ENCODE measurements at places on chromosomes 16 and 17.

DNA sequence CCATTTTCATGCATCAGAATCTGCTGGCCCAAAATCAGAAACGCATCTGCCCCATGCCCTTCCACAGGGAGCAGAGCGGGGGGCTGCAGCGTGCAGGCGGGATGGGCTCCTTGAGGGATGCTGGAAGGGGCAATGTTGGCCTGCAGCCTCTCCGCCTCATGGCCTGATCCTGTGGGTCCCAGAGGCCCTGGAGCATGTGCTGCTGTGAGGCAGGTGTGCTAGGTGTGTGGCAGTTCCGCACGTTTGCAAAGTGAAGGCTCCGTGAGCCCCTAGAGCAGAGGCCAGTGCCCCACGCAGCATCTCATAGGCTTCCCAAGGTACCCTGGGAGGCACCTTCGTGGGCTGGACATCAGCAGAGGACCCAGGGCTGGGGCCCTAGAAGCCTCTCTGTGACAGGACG, 36.4 kb upstream of the CDH15 start:
- no peak for DNase-seq

GRCh38 chr17:13365331-13365730, 236.4 kb downstream of the HS3ST3A1 start:
- no peak for DNase-seq

DNA sequence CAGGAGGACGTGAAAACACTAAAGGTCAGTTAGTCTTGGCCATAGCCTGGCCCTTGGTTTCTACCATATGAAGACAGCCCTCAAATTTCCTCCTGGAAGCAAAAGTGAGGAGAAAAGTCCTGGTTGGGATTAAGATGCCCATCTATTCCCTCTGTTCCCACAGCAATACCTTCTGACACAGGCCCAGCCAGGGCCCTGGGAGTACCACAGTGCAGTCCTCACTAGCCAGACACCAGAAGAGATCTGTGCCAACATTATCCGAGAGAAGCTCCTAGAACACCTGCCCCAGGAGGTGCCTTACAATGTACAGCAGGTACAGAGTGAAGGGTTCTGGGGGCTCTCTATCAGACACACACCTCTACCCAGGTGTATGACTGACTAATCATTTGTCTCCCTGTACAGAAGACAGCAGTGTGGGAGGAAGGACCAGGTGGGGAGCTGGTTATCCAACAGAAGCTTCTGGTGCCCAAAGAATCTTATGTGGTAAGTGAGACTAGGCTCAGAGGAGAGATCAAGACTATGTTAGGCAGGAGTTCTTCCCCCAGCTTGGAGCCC, 4.1 kb downstream of the ERAL1 start:
- no peak for DNase-seq

DNA sequence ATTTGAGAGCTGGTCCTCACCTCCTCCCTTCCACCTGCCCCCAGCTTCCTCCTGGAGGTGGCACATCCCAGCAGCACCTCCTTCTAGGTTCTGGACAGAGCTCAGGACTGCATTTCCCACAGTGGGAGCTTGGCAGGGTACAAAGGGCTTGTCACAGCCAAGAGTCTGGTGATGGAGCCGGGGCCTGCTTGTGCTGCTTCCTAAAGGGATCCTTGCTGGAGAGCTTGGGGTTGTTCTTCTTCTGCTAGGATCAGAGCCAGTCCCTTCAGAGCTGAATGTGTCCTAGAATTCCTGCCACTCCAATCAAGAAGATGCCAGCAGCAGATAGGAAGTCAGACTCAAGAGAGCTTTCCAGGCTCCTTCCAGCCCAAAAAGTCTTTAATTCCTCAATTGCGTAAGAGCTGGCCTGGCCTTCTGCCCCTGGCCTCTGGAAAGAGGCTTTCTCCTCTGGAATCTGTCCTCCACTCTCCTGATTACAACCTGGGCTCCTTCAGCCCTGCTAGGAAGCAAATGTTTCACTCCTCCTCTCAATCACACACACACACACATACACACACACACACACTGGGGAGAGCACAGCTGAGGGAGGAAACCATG, 4.4 kb downstream of the CD300E start:
- no peak for DNase-seq

DNA sequence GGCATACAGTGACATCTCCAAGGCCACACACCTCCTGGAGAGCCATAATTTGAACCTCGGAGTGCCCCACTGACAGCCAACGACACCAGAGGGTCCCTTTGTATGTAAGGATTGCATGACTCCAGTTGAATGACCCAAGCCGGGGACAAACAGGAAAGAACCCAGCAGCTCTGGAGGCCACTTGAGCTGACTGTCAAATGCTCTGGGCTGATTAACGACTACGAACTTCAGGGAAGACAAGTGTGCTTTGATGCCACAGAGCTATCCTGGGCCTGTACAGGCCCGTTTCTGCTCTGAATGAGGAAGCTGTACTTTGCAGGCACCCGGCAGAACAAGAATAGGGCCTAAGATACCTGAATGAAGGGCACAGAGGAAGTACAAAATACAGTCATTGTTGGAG, 404.6 kb downstream of the SLC39A11 start:
- no peak for DNase-seq

- DNase-seq, result peak; percentile 76
Observed at GRCh38 chr16:22007509-22008214, at the start of gene MOSMO. TSS of gene MOSMO (plus strand) at chr16:22008111. CDS start at chr16:22008302, 191 bp downstream.

GRCh38 chr16:16183562-16183961, 39.7 kb downstream of the ABCC6 start:
- no peak for DNase-seq

DNA sequence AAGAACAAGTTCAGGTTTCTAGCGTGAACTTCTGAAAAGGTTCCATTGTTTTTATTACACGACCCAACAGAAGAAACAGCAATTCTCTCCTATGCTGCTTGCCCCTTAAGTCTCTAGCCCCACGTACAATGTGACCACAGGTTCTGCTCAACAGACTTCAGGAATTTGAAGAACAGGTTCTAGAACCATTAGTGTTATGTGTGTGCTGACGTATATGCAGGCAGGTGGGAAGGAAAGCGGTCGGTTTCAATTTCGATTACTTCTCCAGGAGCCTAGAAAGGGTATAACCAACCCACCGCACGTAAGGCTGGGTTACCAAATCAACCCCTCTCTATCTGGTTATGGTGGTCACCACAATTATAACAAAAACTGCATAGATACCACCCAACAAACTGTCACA, 39.4 kb downstream of the XPO6 start:
- DNase-seq, result no peak

DNA sequence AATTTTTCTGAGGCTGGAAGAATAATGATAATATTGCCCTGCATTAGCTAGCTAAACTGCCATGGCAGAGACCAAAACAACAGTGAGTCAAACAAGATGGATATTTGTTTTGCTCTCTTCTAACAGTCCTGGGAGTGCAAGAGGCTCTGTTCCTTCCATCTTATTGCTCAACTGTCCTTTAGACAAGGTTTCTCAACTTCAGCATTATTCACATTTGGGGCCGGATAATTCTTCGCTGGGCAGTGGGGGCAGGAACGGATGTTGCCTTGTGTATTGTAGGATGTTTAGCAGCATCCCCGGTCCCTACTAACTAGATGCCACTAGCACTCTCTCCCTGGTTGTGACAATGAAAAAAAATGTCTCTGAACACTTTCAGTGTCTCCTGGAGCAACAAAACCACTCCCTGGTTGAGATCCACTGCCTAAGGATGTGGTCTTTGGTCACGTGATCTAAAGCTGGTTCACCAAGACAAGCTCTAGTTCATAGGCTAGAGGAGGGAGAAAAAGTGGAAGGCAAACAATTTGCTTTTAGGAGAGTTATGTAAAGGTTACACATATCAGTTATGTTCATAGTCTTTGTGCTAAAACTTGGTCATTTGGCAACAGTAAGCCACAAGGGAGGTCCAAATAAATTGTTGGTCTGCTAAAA, 144.4 kb downstream of the PCTP start:
- no peak for DNase-seq

DNA sequence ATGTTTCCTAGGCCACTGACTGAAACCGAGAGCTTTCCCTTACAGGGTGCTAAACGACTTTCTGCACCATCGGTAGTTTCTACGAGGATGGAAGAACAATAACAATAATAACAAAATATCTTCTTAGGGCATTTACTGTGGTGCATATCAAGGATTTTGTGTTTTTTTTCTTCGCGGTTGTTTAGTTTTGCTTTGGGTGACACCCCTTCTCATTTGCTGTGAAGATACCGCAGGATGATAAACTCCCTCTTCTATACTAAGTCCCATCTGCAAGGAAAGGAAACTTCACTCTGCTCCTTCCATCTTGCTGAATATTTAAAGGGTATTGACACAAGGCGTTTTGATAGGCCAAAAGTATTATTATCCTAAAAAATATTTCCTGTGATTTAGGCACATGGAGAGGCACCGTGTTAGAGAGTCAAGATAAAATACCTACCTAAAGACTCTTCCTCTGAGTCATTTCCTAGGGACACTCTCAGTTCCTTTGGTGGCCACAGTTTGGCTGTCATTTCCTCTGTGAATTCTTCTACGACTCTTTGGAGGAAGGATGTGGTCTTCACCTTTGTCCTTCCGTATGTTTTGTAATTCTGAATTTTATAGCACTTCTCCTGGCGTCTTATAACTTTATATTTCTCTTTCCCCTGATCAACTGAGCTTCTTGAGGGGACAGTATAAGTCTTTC, 318.8 kb downstream of the CDH13 start:
- DNase-seq, result no peak

GRCh38 chr16:31451681-31452351, 7.5 kb upstream of the ARMC5 start:
- no peak for DNase-seq

- DNase-seq, result no peak
Observed at GRCh38 chr17:34241062-34241461, 14.0 kb upstream of the CCL2 start.

DNA sequence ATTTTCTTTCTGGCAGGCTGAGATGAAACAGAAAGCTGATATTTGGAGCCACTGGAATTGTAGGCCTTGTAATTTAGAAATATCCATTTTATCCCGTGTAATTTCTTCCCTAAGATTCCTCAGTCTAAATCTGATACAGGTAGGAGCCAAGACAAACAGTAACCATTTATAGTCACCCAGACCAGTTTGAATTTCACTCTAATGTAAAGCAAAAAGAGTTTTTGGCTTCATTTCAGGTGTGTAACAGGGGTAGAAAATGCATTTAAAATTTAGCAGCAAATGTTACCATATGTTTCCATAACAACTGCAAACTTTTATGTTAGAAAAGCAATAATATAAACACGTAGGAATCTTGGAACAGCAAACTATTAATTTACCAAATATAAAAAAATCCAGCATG, 249.4 kb downstream of the FTO start:
- no peak for DNase-seq

GRCh38 chr16:7335991-7336634, 3.5 kb downstream of the RBFOX1 start:
- no peak for DNase-seq

DNA sequence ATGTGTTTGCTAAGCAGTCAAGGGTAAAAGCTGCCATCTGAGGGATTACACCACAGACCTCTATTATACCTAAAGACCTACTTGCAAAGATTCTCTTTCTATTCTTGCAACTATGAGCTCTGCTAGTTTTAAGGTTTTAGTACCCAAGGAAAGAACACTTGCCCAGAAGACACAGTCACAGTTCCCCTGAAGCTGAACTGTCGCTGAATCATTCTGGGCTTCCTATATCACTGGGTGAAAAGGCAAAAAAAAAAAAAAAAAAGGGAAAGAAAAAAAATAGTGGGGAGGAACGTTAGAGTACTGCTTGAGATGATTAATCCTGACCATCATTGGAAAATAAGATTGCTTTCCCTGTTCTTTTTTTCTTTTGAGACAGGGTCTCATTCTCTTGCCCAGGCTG, 37.9 kb downstream of the LYRM1 start:
- DNase-seq, result no peak

- DNase-seq, result no peak
Observed at GRCh38 chr17:32523827-32524552, 37.2 kb downstream of the CDK5R1 start.

GRCh38 chr16:4787627-4788482, at the start of gene SEPTIN12:
TSS of gene SEPTIN12 (minus strand) at chr16:4788345. CDS start at chr16:4787645, 700 bp downstream.
- DNase-seq, result no peak

DNA sequence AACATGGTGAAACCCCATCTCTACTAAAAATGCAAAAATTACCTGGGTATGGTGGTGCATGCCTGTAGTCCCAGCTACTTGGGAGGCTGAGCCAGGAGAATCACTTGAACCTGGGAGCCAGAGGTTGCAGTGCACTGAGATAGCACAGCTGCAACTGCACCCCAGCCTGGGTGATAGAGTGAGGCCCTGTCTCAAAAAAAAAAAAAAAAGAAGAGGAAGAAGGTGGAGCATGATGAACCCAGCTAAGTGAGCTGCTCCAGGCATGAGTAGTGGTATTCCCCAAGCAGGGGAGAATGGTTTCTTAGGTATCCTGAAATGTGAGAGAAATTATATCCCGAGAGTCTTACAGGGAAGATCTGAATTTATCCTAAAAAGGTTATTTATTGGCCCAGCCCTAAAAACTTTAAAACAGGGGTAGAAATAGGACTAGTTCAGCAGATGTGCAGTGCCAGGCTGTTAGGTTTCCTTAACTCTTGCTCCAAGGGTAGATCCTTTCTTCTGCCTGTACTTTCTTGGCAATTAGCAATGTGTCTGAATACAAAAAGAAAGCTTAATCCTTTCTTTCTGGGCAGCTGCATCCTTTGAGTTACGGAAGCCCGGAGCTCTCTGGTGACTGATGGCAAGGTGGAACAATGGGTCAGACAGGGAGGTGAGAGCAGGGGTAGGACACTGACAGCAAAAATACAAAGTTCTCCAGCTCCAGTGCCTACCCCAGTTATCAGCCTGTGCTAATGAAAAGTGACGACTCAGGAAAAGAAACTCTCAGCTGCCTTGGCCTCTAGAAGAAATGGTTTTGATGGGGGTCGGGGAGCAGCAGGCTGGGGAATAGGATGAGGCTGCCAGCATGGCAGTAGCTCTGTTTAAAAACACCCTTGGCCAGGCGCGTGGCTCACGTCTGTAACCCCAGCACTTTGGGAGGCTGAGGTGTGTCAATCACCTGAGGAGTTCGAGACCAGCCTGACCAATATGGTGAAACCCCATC, 36.5 kb upstream of the TOB1 start:
- DNase-seq, result no peak

DNA sequence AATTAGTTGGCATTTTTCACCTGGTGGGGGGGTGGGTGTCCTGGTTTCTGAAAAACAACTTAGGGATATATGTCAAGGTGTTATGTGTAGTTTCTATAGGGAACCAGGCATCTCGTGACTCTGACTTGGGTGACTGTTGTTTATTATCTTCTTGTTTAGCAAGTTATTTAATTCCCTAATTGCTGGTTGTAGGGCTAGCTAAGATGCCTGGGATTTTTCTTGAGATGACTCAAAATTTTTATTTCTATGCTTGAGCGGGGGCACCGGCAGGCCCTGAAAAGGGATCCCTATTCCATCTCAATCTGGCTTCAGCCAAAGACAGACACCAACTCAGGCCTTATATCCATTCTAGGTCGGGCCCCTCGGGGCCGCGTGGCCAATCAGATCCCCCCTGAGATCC, 3.2 kb downstream of the DPH1 start:
- DNase-seq, result no peak

DNA sequence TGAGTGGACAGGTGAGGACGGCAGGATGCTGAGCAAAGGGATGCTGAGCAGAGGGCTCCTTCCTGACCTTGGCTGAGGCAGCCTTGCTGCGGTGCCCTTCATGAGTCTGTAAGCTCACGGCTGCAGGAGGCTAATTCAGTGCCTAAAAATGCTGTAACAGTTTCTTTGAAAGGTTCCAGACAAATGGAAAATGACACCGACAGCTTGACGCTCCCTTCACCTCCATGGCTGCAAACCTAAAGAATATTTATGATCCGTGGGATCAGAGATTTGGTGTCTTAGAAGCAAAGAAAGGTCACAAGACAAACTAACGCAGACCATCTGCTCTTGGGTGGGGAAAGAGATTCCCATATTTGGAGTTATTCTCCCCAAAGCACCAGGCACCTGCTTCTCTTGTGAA, 28.0 kb downstream of the TOM1L2 start:
- no peak for DNase-seq

GRCh38 chr17:72575542-72576233, 454.9 kb downstream of the SOX9 start:
- no peak for DNase-seq

Data from activated CD4-positive, CD25-positive, alpha-beta regulatory T cell treated with anti-CD3 and anti-CD28 coated beads, Interleukin-2, amount 50 U/mL, for 72 hours (primary cell).